G401 (cell line): ENCODE measurements at places on chromosomes 11 and 22.

GRCh38 chr11:116930177-116930576, 92.8 kb upstream of the APOA1 start:
- DNase-seq: no peak

GRCh38 chr22:19723232-19723982, at the start of gene GP1BB:
Gene GP1BB, plus strand, starts transcription at chr22:19723539. Its CDS starts 31 bp downstream, at chr22:19723570.
- DNase-seq: no peak

DNA sequence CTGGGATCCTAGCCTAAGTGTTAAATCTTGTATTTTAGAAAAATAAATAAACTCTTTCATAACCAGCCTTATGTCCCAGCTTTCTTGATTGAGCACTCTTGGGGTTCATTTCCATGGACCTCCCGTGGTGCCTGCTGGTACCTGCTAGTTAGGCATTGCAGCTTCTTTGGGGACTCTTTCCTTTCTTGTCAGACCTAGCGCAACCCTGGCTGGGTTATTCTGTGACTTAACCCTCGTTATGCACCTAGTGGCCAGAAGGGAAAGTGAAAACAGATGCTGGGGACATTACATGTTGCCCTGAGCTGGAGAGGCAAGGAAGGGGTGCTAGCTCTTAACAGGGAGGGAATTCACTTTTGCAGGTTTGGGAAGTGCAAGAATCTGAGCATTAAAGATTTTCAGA, 46.8 kb downstream of the APIP start:
- DNase-seq: no peak

DNA sequence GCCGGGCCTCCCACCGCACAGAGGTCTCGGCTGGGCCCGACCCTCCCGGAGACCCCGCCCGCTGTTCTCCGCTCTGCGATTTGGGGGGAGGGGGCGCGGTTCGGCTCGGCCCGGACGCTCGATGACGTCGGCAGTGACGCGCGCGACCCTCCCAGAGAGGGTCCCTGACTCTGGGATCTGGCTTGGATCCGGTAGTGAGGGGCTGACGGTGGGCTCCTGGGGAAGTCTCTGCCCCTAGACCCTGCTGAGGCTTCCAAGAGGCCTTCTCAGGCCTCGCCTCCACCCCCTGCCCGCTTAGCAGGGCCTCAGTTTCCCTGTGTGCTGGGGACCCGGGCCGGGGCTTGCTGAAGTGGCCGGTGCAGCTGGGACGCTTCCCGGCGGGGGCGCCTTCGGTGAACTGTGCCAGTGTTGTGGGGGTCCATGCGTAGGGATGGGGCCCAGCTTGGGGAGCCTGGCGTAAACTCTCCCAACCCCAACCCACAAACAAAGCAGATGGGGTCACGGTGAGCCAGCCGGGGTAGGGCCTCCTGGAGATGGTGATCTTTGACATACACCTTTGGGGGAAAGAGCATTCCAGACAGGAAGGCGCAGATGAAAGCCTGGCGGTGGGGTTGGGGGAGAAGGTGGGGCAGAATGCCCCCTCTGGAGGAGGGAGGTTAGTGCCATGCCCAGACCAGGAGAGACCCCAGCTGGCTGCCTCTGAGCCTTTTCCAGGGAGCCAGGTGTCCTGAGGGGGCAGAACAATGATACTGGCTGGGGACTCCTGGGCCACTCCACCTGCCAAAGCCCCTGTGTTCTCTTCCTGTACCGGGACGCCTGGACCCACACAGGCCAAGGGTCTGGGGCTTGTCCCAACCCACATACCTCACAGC, 1.0 kb downstream of the B4GALNT4 start:
- no peak for DNase-seq

DNA sequence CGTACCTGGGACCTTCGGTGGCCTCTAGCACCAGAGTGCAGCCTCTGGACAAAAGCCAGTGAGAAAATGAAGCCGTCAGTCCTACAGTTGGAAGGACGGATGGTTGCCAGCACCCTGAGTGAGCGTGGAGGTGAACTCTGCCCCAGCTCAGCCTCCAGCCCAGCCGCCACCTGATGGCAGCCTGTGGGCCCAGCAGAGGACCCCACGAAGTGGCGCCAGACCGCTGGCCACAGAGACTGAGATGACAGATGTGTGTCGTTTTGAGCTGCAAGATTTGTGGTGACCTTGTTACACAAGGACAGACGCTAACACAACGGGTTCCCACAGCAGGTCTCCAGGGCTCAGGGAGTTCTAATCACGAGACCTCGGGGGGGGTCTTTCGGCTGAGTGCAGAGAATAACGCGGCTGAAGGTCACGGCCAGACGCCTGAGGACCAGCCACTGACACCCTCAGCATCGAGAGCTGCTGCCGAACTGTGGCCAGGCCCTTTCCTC, 75.0 kb downstream of the BRD1 start:
- no peak for DNase-seq

GRCh38 chr11:19405966-19406365, 165.2 kb upstream of the E2F8 start:
- DNase-seq: no peak

DNA sequence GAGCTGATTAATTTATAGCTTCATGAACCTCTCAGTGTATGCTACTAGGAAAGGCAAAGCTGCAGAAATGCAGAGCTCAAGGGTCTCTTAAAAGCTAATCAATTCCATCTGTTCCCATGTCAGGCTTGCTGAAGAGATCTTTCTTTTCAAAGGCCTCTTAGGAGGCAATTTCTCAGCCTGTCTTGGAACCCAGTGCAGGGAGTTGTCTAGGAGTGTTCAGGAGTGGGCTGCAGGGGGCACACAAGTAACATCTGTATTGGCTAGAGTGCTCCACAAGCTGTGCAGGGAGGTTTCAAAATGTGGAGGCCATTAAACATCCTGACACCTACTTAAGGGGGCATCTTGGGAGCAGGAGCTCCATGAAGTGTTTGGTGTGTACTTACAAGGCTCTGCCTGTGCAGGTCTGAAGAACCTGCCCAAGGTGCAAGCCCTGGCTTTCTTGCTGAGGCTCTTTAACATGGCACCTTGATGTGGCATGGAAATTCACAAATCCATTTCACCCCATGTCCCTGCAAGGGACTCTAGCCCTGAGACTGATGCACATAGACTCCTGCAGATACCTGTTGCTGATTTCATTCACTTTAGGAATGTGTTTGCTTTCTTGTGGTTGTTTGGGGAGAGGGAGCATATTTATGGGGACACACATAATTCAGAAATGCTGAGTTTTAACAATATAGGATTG, 134.7 kb downstream of the ME3 start:
- DNase-seq: no peak

- DNase-seq: no peak
These were observed 13.6 kb upstream of the OR5AS1 start for GRCh38 chr11:56013805-56014204.

DNA sequence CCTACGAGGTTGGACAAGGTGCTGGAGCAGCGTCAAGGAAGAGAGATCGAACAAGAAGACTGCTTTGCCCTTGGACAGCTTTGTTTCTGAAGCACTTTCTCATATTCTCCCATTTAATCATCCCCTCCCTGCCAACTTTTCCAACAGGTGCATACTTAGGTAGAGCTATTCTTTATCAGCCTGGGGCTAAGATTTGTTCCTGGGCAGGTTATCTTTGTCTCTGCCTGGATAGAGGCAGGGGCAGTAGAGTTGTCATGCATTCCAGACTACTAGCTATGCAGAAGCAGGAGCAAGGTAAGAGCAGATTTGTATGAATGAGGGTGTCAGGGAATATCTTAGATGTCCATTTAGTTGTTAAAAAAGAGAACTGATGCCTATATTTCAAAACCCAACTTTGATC, 82.3 kb downstream of the PTPRJ start:
- no peak for DNase-seq
